ENCODE measurements at places on chromosomes 5 and 9. TPM values are rescaled to one million over a fixed set of nuclear protein-coding genes. Genes with fewer than 3 reads are reported as not detected.

TRIM23 gene
- 17.6 TPM for total RNA-seq

CMBL gene
- 2.2 TPM for total RNA-seq

SPINK4 gene
- total RNA-seq, result not detected

AFAP1L1 gene
- total RNA-seq, result 0.25 TPM

PRPF4 gene
- 21.9 TPM for total RNA-seq

CD14 gene
- total RNA-seq, result 0.64 TPM

PCDHGA10 gene
- 16.6 TPM for total RNA-seq

PROB1 gene
- total RNA-seq, result 1.3 TPM

BICD2 gene
- 43.7 TPM for total RNA-seq

S100Z gene
- total RNA-seq, result not detected

IFNA21 gene
- not detected for total RNA-seq

SIL1 gene
- total RNA-seq, result 15.9 TPM

SMIM32 gene
- not detected for total RNA-seq

TMEM8B gene
- 44.4 TPM for total RNA-seq

COL27A1 gene
- total RNA-seq, result 3.9 TPM

EDIL3 gene
- 220 TPM for total RNA-seq

OMD gene
- not detected for total RNA-seq

DPH7 gene
- total RNA-seq, result 64.6 TPM

Measured in glutamatergic neuron (in vitro differentiated cells).